ELR (cell line): ENCODE measurements at places on chromosomes 5 and 9.

- no peak for DNase-seq
Measured at GRCh38 chr5:56142614-56143372, 90.3 kb downstream of the ANKRD55 start.

GRCh38 chr9:110579862-110580219 lies 300 bp upstream of the SVEP1 start:
- DNase-seq = peak; percentile 46

DNA sequence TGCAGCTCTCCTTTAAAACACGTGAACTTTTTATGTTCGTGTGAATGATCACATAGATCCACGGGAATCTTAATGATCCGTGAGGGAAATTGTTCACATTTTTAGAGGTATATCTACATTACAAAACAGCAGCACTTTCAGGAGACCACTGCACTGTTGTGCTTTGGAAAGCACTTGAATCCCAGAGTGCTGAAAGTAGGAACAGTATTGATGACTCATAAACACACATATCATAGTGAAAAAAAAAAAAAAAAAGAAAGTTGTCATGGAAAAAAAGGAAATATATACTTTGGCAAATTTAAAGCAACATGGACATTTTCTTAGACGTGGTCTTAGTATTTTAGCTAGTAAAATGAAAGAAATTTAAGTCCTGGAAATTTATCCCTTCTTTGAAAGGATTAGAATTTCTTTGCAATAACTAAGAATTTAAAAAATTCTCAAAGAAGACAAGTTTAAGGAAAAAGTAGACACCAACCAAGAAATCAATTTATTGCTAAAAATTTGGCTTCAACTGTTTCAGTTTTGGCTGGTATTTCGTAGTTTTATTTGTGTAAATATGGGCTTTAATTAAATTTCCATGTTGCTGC lies 55.4 kb downstream of the ADGRV1 start:
- DNase-seq = peak; percentile 7

DNA sequence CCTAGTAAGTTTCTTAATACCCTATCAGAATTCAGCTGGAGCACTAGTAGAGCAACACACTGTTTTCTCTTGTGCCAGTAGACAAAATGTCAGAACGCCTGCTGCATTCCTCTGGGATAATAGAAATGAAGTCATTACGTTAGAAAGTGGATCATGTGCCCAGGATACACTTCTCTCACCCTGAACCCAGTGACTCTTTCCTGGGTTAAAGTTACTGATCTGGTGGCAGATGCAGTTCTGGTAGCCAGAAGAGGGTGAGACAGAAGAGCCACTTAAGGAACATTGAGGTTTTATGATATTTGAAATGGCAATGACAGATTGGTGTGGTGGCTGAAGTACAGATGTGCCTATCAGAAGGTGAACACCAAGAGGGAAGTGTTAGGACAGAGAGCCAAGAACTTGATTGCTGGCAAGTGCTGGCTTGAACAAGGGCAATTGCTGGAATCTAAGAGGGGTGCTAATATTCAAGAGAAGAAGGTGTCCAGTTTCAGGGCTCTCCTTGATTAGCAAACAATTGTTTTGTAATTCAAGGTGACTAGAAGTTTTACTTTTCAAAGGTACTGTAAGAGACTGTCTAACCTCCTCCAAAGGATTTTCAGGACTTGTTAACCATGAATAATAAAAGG lies 93.7 kb upstream of the ERBIN start:
- no peak for DNase-seq

DNA sequence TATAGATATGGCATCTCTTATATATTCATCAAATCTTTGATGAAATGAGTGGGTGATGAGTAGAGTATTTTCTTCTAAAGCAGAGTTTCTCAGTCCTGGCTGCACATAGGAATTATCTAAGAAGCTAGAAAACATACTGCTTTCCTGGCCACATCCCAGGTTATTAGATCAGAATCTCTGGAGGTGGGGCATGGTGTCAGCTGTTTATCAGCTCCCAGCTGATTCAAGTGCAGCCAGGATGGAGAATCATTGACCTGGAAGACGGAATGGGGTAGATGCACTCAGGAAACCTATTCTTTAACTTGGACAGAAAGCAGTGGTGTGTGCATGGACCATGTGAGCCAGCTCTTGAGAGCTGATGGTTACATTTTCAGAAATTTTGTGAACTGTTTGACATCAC lies 108.1 kb upstream of the IL6ST start:
- no peak for DNase-seq

GRCh38 chr9:35906923-35907699 lies 1.1 kb downstream of the HRCT1 start:
- DNase-seq = peak; percentile 51

DNA sequence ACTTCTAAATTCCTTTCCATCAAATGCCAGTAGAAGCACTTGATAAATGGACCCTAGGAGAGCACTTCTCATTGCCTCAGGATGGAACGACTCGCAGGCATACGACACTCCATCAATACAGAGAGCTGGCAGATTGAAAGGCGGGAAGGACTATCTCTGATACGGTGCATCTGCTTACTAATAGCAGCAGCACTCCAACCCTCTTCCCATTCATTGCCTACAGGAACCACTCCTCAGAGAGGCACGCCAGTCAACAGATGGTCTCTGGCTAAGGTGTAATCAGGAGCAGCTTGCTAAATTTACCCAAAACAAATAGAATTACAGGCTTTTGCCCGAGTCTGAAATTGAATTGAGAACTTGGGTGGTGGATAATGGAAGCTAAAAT lies 168.1 kb downstream of the EFNA5 start:
- DNase-seq = no peak

DNA sequence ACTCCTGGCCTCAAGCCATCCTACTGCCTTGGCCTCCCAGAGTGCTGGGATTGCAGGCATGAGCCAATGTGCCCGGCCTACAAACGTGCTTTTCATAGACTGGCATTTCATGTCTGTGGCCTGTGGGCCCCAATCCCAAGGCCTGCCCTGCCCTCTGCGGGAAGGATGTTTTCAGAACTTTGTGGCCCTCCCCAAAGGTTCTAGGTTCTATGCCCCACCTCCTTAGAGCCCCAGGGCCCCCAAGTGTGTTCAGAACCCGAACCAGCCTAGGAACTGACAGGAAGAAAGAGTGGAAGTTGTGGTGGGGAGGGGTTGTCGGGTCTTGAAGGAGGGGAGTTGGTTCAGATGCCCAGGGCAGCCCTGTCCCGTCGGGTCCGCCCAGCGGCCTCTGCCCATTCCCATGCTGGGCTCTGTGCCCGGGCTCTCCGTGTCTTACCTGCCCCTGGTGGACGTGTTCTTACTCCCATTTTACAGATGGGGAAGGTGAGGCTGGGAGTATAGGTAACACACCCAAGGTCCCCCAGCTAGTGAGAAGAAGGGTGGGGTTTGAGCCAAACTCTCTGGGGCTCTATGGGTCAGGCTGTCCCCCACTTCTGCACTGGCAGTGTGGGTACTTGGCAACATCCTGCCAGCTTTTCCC lies 175.8 kb upstream of the IER5L start:
- no peak for DNase-seq

GRCh38 chr5:97297063-97297703 lies 114.1 kb upstream of the RIOK2 start:
- DNase-seq = peak; percentile 79

- DNase-seq = no peak
Measured at GRCh38 chr9:117744856-117745389, 40.7 kb downstream of the TLR4 start.

GRCh38 chr5:75617736-75618352 lies 6.6 kb downstream of the ANKDD1B start:
- DNase-seq = peak; percentile 66

DNA sequence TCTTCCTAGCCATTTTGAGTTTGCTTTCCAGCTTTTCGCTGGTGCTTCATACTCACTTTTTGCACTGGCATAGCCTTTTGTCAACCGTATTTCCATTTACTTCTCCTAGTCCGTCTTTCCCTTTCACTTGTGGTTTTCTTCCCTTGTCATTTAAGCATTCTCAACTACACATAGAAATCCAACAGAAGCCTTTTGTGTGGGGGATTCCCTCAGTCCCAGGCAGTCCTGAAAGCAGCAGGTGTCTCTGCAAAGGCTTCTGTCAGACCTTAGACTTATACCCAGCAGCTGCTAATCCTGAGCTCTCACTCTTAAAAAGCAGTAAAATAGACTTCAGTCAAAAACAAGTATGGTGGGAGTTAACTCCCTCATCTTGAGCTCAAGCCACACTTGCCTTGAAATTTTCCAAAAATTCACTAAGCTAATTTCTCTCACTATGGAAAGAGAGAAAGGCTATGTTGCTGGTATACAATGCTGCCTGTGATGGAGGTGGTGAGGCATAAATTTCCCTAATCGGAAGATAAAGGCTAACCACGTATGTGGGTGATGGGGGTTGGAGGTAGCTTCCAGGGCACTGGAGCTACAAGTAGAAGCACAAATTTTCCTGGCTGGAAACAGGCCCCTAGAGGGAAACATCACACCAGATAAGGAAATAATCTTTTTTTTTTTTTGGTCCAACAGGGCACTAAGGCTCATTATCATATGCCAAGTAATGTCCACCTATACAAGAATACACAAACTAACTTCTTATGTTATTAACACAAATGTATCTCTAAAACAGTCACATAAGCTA lies 34.8 kb upstream of the IFNK start:
- peak; percentile 4 for DNase-seq

DNA sequence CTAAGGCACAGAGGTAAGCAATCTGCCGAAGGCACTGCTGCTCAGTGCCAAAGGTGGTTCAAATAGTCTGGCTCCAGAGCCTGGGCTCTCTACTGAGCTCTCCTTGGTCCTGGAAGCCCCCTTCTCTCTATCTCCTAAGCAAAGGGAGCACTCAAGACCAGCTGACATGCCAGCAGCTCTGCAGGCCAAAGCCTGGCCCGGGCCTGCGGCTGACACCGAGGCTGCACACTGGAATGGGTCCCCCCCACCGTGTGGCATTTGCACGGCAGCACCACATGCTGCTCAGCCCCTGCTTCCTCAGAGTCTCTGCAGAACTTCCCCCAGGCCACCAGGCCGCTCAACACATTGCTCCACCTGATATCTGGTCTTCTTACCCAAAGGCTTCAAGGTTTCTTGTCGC lies 57.8 kb upstream of the GOLPH3 start:
- DNase-seq = no peak
